ENCODE measurements at places on chromosomes 1 and 21. TPM values are rescaled to one million over a fixed set of nuclear protein-coding genes. Genes with fewer than 3 reads are reported as not detected.

COL24A1 gene
- total RNA-seq: 0.84 TPM

LCE1B gene
- total RNA-seq: not detected

DNA sequence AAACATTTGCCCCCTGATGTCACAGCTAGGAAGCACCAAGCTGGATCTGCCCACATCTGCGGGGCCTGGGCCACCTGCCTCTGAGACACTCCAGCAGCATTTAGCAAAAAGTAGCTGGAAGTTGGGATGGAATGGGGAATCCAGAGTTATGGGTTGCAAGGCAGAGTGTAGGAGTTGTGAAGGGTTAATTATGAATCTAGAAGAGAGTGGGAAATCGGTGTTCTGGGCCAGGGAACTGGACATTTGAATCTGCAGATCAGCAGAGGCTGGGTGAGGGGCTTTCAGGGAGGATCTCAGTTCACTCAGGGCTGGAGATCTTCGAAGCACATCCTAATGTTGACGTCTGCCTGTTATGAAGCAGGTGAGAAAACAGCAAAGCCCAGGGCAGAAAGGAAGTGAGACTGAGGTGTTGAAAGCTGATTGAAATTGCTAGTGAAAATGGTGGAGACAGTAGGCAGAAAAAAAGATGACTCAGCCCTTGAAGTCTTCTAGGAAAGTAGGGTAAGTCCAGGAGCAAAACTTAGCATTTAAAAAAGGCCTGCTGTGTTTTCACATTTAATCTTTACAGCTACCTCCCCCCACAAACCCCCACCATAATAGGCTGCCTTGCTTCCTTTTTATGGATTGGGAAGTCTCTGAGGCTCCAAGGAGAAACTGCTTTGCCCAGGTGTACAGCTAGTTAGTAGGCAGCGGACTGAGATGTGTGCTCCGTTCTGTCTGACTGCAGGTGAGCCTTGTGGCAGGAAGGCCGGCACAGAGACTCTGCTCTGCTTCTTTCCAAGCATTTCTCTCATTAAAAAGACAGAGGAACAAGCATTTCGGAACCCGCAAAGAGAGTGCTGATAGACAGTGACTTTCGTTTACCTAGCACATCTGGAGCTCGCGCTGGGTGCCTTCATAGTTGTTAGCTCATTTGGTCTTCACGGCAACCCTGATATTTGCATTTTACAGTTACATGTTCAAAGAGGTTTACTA, 7.2 kb downstream of the VANGL1 start:
- no peak for DNase-seq

DNA sequence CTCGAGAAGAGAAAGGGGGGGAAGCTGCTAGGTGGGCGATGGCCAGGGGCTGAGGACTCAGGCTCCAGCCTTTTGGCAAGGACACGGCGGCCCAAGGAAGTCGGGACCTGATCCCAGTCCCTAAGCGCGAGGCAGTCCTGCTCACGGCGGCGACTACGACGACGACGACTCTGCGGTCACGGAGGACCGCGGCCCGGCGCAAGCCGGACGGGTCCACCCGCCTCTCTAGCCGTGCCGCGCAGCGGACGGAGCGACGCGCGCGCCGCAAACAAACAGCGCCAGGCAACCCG, 401 bp downstream of the WNT9A start:
- no peak for DNase-seq

DNA sequence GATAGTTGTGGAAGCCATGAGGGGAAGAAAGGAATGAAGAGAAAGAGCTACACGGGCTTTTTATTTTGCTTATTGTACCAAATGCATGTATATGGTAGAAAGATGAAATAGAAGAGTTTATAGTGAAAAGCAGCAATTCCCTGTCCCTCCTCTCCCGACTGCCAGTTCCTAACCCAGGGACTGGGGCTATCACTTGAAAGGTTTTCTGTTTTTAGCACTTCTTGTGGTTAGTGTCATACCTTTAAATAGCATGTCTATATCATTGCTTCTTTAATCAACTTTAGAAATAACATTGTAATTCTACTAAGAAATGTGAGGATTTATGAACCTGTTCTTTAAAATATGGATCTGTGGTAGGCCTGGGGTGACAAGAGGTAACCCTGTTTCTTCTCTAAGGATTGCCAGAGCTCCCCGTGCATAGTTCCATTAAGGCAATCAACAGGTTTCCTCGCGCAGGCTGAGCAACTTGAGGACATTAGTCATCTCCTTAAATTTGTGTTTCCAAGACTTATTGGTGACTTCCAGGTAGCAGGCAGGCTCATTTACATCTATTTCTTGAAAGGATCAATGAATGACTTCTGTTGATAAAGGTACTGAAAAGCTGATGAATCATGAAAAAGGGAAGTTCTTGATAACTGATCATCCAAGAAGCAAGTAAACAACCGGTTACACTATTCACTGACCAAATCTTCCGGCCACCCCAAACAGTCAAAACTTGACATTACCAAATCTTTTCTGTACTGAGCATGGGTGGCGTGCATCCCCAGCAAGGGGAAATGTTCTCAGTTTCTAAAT, 37.8 kb upstream of the S1PR1 start:
- DNase-seq: no peak
